ENCODE measurements at places on chromosomes 3 and 15. TPM values are rescaled to one million over a fixed set of nuclear protein-coding genes. Genes with fewer than 3 reads are reported as not detected.

Gene WDR53
- 6.8 TPM for total RNA-seq

DNA sequence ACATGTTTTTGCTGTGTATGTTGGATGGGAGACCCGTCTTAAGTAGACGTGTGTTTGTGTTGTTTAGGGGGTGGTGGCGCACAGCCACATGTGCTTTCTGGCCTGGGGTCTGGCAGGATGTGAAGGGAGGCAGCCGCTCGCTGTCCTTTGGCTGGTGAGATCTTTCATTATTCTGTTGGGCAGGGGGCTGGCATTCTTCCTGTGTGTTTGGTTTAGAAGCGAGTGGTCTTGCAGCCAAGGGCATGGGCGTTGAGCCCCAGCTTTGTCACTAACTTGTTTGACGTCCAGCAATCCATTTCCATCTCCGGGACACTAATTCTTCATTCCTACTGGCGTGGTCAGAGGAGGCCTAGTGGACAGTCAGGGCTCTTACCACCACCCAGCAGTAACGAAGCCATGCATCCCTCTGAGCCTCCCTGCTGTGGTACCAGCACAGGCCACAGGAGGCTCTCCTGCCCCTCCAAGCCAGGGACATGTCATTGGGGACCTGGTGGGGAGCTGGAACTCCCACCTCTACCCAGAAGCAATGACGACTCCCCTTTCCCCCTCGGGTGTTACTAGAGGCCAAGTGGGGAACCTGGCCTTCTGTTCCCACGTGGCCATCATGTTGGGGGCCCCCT is 10.7 kb downstream of the THSD4 start:
- 0 out of 2 replicates have a peak, but pooled peaks cover 3% of the 10 kb centered on the region for H3K4me1 ChIP-seq
- no peaks in the 10 kb centered on the region for H3K36me3 ChIP-seq
- DNase-seq, result peak; percentile 68
- H3K27ac ChIP-seq, result no peak overlapping the region

DNA sequence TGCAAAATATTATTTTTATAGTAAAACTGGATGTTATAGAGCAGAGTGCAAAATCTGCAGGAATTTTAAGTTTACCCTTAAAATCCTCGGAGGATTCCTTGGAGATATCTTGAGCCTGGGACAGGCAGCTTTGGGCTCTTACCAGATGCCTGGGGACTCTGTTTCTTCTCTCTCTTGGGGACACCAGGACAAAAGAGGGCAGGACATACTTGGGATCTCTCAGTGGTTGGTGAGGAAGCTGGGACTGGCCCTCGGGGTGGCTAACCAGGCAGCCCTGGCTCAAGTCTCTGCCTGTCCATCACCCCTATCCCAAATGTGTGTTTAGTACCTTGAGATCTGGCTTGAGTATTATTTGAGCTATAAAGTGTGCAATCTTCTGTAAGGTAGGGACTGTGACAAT is 38.6 kb downstream of the TKT start:
- no peak for DNase-seq
- no peaks in the 10 kb centered on the region for H3K27me3 ChIP-seq
- no peaks in the 10 kb centered on the region for H3K36me3 ChIP-seq

DNA sequence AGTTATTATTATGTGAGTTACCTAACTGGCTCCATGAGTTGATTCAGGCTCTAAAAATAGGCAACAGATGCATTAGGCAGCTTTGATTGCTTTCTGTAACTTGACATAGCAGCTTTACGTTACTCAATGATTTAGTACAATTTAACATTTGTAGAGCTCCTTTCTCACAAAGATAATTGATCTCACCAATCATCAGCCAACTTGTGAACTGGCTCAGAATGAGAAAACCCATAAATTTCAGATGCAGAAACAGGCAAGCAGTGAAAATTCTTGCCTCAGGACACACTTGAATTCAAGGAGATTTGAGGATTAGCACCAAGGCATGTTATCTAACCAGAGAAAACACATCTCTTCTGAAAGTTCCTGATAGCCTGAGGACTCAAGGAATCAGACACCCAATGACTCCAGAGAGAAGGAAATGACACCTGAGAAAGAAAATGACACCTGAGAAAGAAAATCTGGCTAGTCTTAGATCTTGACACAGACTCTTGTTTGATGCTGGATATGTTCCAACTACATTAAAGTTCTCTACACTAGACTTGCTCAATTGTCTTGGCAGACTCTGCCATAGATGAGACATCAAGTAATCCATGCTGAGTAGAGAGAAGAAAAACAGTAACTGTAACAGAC is 315.1 kb upstream of the CBLB start:
- no peaks in the 10 kb centered on the region for H3K27me3 ChIP-seq
- no peak for DNase-seq
- H3K4me3 ChIP-seq, result no peak overlapping the region
- no peaks in the 10 kb centered on the region for H3K36me3 ChIP-seq
- H3K27ac ChIP-seq, result no peak overlapping the region
- H3K4me1 ChIP-seq, result no peaks in the 10 kb centered on the region

GRCh38 chr3:54321520-54321919 is 199.2 kb downstream of the CACNA2D3 start:
- H3K27ac ChIP-seq, result no peak overlapping the region
- peak; percentile 40 for DNase-seq
- H3K4me3 ChIP-seq, result no peak overlapping the region
- H3K4me1 ChIP-seq, result no peaks in the 10 kb centered on the region

- no peaks in the 10 kb centered on the region for H3K36me3 ChIP-seq
- H3K27ac ChIP-seq, result no peak overlapping the region
- no peak overlapping the region for H3K4me3 ChIP-seq
- DNase-seq, result no peak
- H3K27me3 ChIP-seq, result no peaks in the 10 kb centered on the region
Observed at GRCh38 chr3:156687023-156687422, 12.6 kb downstream of the TIPARP start.

GRCh38 chr15:49199666-49200065 is 29.6 kb downstream of the GALK2 start:
- H3K27ac ChIP-seq, result no peak overlapping the region
- no peaks in the 10 kb centered on the region for H3K36me3 ChIP-seq
- H3K4me1 ChIP-seq, result no peaks in the 10 kb centered on the region
- no peak for DNase-seq
- no peak overlapping the region for H3K4me3 ChIP-seq

DNA sequence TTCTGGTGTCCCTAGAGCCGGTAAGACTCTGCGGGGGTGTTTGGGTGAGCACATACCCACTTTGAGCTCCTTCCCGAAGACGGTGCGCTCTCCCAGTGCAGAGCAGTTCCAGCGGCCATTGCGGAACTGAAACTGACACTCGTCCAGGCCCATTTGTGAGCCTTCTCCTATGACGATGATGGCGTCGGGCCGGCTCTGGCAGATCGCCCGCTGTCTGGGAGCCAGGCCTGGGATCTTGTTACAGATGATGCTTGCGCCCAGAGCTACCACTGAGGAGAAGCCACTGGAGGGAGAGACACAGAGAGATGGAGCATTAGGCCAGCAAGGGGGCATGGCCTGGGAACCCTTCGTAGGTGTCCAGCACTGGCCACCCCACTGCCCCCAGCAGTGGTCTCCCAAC is 5.0 kb downstream of the WNT7A start:
- H3K36me3 ChIP-seq, result no peaks in the 10 kb centered on the region
- H3K4me1 ChIP-seq, result peaks cover 7% of the 10 kb centered on the region
- no peak overlapping the region for H3K27ac ChIP-seq
- H3K27me3 ChIP-seq, result peaks cover 50% of the 10 kb centered on the region
- no peak for DNase-seq

- no peaks in the 10 kb centered on the region for H3K36me3 ChIP-seq
- no peaks in the 10 kb centered on the region for H3K27me3 ChIP-seq
- H3K4me3 ChIP-seq, result no peak overlapping the region
- no peak overlapping the region for H3K27ac ChIP-seq
Observed at GRCh38 chr15:35302334-35302733, 217.2 kb upstream of the NANOGP8 start.

Gene ADAMTS7
- 52.7 TPM for total RNA-seq

DNA sequence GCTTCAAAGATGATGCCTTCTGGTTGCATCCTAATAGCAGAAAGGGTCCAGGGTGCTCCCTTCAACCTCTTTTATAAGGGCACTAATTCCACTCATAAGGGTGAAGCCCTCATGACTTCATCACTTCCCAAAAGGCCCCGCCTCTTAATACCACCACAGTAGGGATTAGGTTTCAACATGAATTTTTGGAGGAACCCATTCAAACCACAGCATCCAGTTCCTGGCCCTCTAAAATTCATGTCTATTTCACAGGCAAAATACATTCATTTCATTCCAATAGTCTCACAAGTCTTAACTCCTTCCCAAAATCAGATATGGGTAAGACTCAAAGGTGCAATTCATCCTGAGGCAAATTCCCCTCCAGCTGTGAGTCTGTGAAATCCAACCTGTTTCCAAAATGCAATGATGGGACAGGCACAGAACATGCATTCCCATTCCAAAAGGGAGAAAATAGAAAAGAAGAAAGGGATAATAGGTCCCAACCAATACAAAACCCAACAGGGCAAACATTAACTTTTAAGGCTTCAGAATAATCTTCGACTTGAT is 124.0 kb downstream of the ATP1B3 start:
- no peak overlapping the region for H3K4me3 ChIP-seq
- H3K27ac ChIP-seq, result no peak overlapping the region
- H3K36me3 ChIP-seq, result no peaks in the 10 kb centered on the region
- no peaks in the 10 kb centered on the region for H3K27me3 ChIP-seq

Gene LRRC31
- total RNA-seq, result not detected

DNA sequence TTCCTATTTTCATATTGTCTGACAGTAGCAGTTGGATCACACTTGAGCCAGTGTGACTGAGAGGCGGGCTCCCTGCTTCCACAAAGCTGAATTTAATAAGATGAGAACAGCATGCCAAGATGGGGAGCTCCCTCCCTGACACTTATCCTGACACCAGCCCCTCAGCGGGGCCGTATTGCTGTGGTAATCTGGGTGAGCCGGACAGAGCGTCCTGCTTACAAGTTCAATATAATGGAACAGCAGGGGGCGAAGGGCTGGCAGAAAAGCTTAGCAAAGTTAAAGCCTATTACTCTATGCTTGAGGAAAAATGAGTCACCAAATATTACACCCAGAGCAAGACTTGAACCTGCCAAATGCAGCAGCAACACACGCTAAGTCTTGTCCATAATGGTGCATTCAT is 163.8 kb upstream of the CMC1 start:
- no peak overlapping the region for H3K4me3 ChIP-seq
- peak; percentile 71 for DNase-seq
- H3K27me3 ChIP-seq, result no peaks in the 10 kb centered on the region
- H3K4me1 ChIP-seq, result peaks cover 58% of the 10 kb centered on the region
- no peak overlapping the region for H3K27ac ChIP-seq
- H3K36me3 ChIP-seq, result no peaks in the 10 kb centered on the region

Gene SLC25A26
- total RNA-seq, result 40.2 TPM

DNA sequence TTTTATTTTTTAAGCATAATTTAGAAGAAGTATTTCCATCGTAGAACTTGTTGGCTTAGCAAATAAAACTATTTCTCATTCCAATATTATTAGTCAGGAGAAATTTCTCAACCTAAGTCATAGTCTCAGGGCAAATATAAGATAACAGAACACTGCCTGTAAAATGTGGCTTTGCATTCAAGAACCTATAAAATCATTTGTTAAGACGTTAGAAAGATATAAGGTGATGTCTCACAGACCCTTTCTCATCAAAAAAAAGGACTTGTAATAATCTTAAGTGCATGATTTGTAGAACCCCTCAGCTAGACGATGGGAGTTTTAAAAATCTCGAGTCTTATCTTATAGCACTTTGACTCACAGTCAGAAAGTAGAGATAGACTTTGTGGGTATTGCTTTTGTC is 314.7 kb upstream of the CFAP20DC start:
- no peaks in the 10 kb centered on the region for H3K36me3 ChIP-seq
- DNase-seq, result no peak
- H3K4me3 ChIP-seq, result no peak overlapping the region
- H3K27ac ChIP-seq, result no peak overlapping the region
- H3K4me1 ChIP-seq, result no peaks in the 10 kb centered on the region

Gene TMC3
- total RNA-seq, result not detected

Gene UBE2E2
- total RNA-seq, result 169 TPM

Gene CCR2
- not detected for total RNA-seq

Gene DUOXA2
- not detected for total RNA-seq

Gene IDH3A
- 40.5 TPM for total RNA-seq

GRCh38 chr15:63615935-63616334 is 18.7 kb downstream of the FBXL22 start:
- H3K4me1 ChIP-seq, result no peaks in the 10 kb centered on the region
- no peak overlapping the region for H3K4me3 ChIP-seq
- no peaks in the 10 kb centered on the region for H3K27me3 ChIP-seq
- H3K36me3 ChIP-seq, result peaks cover 9% of the 10 kb centered on the region

Gene ZDHHC23
- total RNA-seq, result 14.8 TPM

DNA sequence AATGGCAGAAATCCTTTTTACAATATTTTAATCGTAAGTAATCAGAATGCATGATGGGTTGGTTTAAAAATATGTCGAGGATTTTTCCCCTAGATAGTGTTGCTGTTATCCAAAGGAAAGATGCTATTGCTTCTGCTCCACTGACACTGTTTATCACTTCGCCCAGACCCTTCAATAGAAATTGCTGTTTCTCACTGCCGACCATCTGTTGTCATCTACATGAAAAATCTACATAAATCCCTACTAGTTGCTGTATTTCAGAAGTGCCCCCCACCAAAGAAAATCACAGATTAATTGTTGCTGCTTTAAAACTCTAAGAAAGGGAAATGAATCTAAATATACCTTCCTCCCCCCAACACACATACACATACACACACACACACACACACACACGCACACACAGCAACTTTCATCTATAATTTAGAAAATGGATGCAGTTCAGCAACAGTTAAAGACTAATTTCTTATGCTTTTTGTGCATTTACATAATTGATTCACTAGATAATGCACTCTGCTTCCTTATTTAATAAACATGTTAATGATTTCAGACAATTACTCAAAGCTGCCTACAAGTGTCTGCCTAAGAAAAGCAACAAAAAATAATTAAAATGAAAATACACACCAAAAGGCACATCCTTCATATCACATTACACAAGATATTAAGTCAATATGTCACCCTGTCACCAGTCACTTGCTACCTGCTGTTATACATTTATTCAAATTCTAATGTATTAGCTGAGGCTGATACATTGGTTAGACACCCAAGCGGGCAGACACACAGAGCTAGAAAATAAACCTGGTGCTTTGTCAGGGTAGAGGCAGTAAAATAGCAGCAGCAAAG is 82.8 kb downstream of the RORA start:
- peaks cover 39% of the 10 kb centered on the region for H3K4me1 ChIP-seq
- no peak overlapping the region for H3K4me3 ChIP-seq
- no peaks in the 10 kb centered on the region for H3K27me3 ChIP-seq
- no peaks in the 10 kb centered on the region for H3K36me3 ChIP-seq
- no peak for DNase-seq
- no peak overlapping the region for H3K27ac ChIP-seq

GRCh38 chr3:167742338-167742737 is 6.8 kb downstream of the SERPINI1 start:
- no peak overlapping the region for H3K4me3 ChIP-seq
- no peaks in the 10 kb centered on the region for H3K27me3 ChIP-seq
- H3K36me3 ChIP-seq, result no peaks in the 10 kb centered on the region
- DNase-seq, result no peak
- H3K4me1 ChIP-seq, result no peaks in the 10 kb centered on the region

- H3K27ac ChIP-seq, result no peak overlapping the region
- peaks cover 11% of the 10 kb centered on the region for H3K4me1 ChIP-seq
- H3K4me3 ChIP-seq, result no peak overlapping the region
- no peaks in the 10 kb centered on the region for H3K27me3 ChIP-seq
- no peak for DNase-seq
Observed at GRCh38 chr15:50055750-50056157, 63.3 kb downstream of the ATP8B4 start.

Gene FHIT
- total RNA-seq, result 9.1 TPM

Measured in GM23338 (cell line).